Fibroblast of skin of scalp (primary cell): ENCODE measurements at places on chromosomes 7 and 10.
A peak's percentile ranks its signal among the peaks of the same experiment; 100 is the strongest.

GRCh38 chr10:33947544-33947943 lies 613.1 kb upstream of the NRP1 start:
- no peak for DNase-seq

GRCh38 chr7:90752051-90752450 lies 155.9 kb downstream of the CDK14 start:
- DNase-seq: no peak

DNA sequence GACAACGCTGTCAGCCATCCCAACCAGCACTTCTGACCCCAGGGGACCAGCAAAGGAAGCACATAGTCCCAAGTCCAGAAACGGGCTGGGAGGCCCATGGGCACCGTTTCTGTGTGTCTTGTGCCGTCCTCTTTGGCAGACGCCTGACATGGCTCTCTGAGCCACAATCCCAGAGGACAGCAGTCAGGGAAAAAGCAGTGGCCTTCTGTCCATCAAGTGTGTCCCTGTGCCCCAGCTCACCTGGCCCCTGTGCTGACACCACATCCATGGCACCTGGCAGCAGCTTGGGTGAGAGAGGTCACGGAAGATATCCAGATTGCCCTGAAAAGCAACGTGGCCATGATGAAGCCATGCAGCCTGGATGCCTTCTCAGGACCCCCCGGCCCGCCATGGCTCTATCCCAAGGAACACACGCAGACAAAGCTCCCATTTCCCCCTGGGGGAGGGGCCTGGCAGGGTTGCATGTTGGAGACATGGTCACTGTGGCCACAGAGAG lies 38.1 kb upstream of the ANTXRL start:
- DNase-seq: no peak

DNA sequence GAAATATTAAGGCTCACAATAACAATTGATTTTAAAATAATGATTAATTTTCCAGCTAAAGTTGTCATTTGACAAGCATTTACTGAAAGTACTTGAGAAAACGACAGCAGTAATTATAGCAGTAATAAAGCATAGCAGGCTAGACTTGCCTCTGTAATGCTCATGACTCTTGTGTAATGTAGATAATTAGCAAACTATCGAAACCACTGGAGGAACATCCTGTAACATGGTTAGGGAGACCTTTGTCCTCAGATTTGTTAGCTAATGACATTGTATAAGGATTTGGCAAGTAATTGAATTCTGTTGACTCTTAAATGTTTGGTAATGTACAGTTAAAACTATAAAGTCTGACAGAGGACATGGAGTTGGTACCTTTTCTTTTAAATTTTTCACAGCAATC lies 24.8 kb downstream of the ARL4A start:
- no peak for DNase-seq

- DNase-seq: no peak
These were observed 98.6 kb upstream of the PRPS1L1 start for GRCh38 chr7:18126281-18126680.

DNA sequence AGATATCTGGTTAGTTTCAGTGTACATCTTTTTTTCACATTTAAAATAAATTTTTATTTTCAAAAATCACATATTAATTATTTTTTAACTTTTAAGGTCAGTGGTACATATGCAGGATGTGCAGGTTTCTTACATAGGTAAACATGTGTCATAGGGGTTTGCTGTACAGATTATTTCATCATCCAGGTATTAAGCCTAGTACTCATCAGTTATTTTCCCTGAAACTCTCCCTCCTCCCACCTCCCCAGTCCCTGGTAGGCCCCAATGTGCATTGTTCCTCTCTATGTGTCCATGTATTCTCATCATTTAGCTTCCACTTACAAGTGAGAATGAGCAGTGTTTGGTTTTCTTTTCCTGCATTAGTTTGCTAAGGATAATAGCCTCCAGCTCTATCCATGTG lies 323.0 kb downstream of the C7orf25 start:
- DNase-seq: no peak

DNA sequence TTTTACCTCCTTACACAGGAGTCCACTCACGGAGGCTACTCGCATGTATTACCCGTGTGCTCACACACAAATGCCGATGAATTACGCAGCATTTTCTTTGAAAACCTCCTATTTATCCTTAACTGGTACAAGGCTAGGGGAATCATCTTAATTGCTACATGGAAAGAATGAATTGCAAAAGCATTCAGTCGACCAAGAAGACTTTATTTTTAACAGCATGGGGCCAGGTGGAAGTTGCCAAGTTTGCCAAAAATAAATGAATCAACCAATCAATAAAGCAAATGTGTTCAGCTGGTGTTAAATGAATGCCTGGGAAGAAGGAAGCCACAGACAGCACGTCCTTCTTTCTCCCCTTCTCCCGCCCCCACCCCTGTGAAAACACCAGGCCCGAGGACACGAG lies 55.8 kb downstream of the CTBP2 start:
- no peak for DNase-seq

DNA sequence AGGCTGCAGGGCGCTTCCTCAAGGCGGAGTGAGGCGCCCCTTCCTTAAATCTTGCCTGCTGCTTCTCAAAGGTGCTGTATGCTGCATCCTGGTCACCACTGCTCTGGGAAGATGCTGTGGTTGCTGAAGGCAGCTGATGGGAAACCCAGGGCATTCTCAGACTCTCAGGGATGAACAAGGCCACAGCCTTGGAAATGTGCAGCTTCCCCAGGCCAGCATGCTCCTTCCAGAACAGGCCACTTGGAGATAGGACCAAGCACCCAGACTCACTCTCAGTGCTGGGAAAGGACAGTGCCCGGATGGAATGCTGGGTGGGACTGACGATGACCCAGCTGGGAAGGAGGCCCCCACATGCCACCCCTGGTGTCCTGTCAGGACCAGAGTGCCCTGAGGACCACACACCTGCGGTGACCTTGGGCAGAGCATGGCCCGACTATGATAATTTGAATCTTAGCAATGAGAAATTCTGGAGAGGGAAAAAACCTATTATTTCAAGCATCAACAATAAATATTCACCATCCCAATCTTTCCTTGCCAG lies 235.5 kb downstream of the TNS3 start:
- no peak for DNase-seq

DNA sequence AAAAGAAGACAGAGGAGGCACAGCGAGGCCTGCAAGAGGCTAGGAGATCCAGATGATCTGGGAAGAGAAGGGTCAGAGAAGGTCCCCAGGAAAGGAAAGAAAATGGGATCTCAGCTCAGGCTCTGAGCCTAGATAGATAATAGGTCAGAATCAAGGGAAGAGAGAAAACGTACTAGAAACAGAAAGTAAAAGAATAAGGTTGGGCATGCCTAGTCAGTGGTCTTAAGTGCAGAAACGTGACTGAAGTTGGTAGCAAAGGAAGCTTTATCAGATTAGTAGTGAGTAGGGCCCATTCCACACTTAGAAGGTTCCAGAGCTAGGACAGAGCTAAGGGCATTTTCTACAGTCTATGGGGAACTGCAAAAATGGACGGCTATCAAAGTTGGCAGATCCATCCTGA lies 84.8 kb upstream of the ASAH2 start:
- no peak for DNase-seq

GRCh38 chr10:5458425-5458824 lies 40.9 kb downstream of the CALML5 start:
- no peak for DNase-seq

GRCh38 chr7:28409716-28410627 lies 2.3 kb upstream of the CREB5 start:
- DNase-seq: peak; percentile 45
